CD4-positive, alpha-beta memory T cell (primary cell): ENCODE measurements at places on chromosomes 2 and 18. TPM values are rescaled to one million over a fixed set of nuclear protein-coding genes. Genes with fewer than 3 reads are reported as not detected.

TTN gene
- 8.1 TPM for total RNA-seq

RAMP1 gene
- total RNA-seq: not detected

ATP8B1 gene
- total RNA-seq: not detected

CHRNA1 gene
- not detected for total RNA-seq

PARD3B gene
- total RNA-seq: 1.3 TPM
